ENCODE measurements at places on chromosomes 12 and 14.

DNA sequence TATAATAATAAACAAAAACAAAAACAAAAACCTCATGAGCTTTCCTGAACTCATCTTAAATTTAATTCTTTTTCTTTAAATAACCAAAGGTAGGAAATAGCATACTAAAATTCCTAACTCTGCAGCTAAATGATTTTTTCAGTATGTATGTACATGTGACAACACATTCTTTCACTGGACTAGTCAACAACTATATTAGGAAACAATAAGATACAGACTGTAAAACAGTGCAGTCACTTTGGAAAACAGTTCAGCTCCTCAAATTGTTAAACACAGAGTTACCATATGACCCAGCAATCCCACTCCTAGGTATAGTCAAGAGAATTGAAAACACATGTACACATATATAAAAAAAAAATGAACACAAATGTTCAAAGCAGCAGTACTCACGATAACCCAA is 64.7 kb downstream of the SPPL3 start:
- DNase-seq = no peak

DNA sequence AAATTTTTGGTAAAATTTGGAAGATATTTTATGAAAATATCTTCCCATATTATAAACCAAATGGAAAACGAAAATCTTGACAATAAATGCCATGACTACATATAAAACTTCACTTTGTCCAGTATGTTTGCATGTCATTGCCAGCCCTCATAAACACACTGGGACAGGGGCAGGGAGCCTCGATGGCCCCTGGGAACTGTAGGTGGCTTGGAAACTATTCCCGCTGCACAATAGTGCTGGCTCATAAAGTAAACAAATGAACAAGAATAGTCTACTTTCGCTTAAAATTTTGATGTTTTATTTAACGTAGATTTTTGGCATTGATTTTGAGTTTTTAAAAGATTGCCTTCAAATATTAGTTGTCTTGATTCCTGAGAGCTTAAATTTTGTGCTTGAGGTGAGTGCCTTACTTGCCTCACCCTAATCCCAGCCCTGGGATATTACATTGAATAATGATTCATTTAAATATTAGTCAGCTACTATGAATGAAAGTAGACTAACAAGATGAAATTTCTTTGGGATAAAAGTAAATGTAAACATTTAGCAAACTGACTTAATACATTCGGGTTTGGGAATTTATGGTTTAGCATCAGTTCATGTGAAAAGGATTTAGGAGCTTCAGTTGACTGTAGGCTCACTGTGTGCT is 74.0 kb upstream of the PKP2 start:
- no peak for DNase-seq

- DNase-seq = no peak
Measured at GRCh38 chr14:60643463-60644314, 5.6 kb downstream of the SIX1 start.

GRCh38 chr12:9065607-9065856 is 50.2 kb downstream of the A2M start:
- DNase-seq = no peak

- DNase-seq = no peak
Measured at GRCh38 chr14:73027984-73028383, 1.1 kb upstream of the ZFYVE1 start.

GRCh38 chr14:93898081-93898611 is 29.0 kb upstream of the FAM181A start:
- no peak for DNase-seq

- DNase-seq = no peak
Measured at GRCh38 chr12:121600702-121601336, 20.0 kb upstream of the KDM2B start.

DNA sequence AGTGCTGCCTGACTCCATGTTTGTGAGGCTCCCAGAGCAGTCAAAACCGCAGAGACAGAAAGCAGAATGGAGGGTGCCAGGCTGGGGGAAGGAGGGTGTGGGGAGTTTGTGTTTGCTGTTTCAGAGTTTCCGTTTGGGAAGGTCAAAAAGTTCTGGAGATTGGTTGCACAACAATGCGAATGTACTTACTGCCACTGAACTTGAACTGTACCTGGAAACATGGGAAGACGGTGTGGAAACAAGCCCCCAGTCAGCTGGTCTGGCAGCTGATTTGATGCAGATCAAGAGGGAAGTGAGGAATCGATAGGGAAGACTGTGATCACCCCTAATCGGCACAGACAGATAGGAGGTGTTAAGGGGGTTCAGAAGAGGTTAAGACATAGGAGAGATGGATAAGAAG is 35.3 kb upstream of the INF2 start:
- DNase-seq = no peak

GRCh38 chr12:11746940-11747716 is 97.7 kb downstream of the ETV6 start:
- DNase-seq = no peak

DNA sequence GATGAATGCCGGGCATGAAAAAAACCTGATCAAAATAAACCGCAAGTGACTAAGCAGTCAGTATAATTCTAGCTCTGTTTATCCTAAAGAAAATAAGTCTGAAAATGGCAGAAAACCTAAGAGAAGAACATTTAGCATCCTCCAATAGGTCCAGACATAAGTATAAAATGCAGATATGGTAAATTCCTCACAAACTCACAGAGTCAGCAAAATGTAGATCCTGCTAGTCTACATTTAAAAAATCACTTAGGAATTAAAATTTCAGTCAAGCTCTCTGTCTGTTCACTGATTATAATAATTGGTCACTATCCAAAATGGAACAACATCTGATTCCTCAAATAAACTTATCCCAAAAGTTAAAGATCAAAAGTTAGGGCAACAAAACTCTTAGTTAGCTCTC is 95.1 kb downstream of the DIO2 start:
- DNase-seq = no peak
